ENCODE measurements at places on chromosomes 1 and 21. TPM values are rescaled to one million over a fixed set of nuclear protein-coding genes. Genes with fewer than 3 reads are reported as not detected.

PTGS2 gene
- total RNA-seq = not detected

IFI44 gene
- total RNA-seq = 186 TPM

SYCP1 gene
- total RNA-seq = not detected

TSPEAR gene
- total RNA-seq = not detected

PLEKHG5 gene
- total RNA-seq = 5.0 TPM

ARHGEF16 gene
- total RNA-seq = not detected

CD84 gene
- 66.8 TPM for total RNA-seq

FCER1G gene
- total RNA-seq = 18.9 TPM

MTARC1 gene
- not detected for total RNA-seq

NUDT4B gene
- total RNA-seq = not detected

ENO1 gene
- 2,428 TPM for total RNA-seq

DNA sequence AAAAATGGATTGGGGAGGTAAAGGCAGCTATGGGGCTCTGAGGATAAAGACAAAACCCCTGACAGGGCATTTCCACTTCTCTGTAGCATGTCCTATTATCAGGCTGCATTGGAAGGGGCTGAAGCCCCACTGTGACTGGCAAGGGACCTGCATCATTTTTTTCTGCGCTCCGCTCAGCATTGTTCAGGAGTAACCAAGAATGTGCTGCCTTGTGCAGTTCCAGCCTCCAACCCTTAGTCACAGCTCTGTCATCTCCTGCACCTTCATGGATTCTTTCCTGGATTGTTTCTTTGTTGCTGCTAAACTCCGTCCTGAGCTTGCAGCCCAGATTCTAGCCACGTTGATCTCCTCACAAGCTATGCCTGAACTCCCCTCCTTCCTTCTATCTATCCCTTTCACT is 37.4 kb downstream of the SERTAD4 start:
- H3K27me3 ChIP-seq = peaks cover 9% of the 10 kb centered on the region
- no peak overlapping the region for H3K4me3 ChIP-seq
- no peak for DNase-seq
- H3K4me1 ChIP-seq = no peaks in the 10 kb centered on the region
- no peak overlapping the region for H3K27ac ChIP-seq
- no peaks in the 10 kb centered on the region for H3K36me3 ChIP-seq

- no peak overlapping the region for H3K4me3 ChIP-seq
- H3K36me3 ChIP-seq = peaks cover 12% of the 10 kb centered on the region
- no peak overlapping the region for H3K27ac ChIP-seq
- no peak for DNase-seq
Measured at GRCh38 chr1:25477448-25478034, 46.8 kb downstream of the MACO1 start.

- no peak overlapping the region for H3K27ac ChIP-seq
- peaks cover 27% of the 10 kb centered on the region for H3K27me3 ChIP-seq
- peaks cover 18% of the 10 kb centered on the region for H3K4me1 ChIP-seq
- DNase-seq = no peak
- H3K4me3 ChIP-seq = no peak overlapping the region
Measured at GRCh38 chr1:58585581-58586151, 8.6 kb upstream of the TACSTD2 start.

DNA sequence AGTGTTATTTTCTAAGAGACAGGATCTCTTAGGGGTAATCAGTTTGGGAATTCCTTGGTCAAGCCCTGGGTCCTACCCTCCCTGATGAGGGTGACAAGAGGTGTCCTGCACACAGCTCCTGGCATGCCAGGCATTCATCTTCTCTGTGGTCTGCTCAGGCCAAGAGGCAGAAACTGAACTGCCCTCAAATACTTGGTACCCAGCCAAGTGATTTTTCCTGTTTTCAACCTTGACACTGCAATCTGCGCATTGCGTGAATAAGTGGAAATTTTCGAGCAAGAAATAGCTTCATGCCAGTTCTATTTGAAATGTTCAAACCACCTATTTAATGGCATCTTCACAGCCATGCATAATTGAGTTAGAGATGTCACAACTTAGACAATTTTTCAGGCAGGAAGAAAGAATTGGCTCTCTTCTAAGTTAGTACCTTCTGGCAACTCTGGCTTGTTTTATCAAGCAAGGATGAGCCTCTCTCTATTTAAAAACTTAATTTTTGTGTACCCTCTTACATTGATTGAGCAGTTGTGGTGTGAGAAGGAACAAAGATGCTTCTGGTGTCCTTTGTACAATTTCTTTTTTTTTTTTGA is 27.0 kb downstream of the DNM3 start:
- no peaks in the 10 kb centered on the region for H3K36me3 ChIP-seq
- H3K27ac ChIP-seq = no peak overlapping the region
- no peak for DNase-seq

GRCh38 chr1:6423321-6423999 is 1.1 kb upstream of the ESPN start:
- H3K36me3 ChIP-seq = no peaks in the 10 kb centered on the region
- DNase-seq = peak; percentile 76
- no peak overlapping the region for H3K27ac ChIP-seq
- H3K27me3 ChIP-seq = peaks cover 56% of the 10 kb centered on the region

- peaks cover 2% of the 10 kb centered on the region for H3K4me1 ChIP-seq
- H3K36me3 ChIP-seq = no peaks in the 10 kb centered on the region
- no peak for DNase-seq
- H3K4me3 ChIP-seq = no peak overlapping the region
- peaks cover 8% of the 10 kb centered on the region for H3K27me3 ChIP-seq
Measured at GRCh38 chr1:182244451-182244850, 147.1 kb downstream of the GLUL start.

- H3K27ac ChIP-seq = no peak within 1 kb of the TSS
- peaks cover 41% of the 10 kb centered on the region for H3K27me3 ChIP-seq
- DNase-seq = no peak
- no peak within 1 kb of the TSS for H3K4me3 ChIP-seq
- H3K4me1 ChIP-seq = peaks cover 4% of the 10 kb centered on the region
- H3K36me3 ChIP-seq = no peaks in the 10 kb centered on the region
Measured at GRCh38 chr1:119768778-119769177, at the start of gene HMGCS2. Gene HMGCS2 (minus strand): TSS chr1:119768905. CDS start chr1:119768844, 61 bp downstream.

DNA sequence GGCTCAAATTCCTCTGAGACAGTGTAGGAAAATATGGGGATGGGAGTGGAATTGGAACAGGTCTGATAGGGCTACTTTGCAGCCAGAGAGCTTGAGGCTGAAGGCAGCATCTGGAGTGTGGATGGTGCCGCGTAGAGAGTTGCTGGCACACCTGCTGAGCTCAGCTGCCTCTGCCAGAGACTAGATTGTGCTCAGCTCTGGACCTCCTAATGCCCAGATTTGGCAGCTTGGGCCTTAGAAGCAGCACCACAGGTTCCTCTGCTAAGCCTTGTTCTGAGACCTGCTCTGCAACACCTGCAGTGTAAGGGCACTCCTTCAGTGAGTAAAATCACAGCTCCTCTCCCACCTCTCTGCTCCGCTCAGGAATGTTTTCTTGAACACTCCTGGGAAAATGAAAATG is 23.3 kb downstream of the ACOT11 start:
- H3K27me3 ChIP-seq = no peaks in the 10 kb centered on the region
- H3K4me3 ChIP-seq = no peak overlapping the region
- H3K27ac ChIP-seq = peak overlapping the region; percentile 22
- peaks cover 10% of the 10 kb centered on the region for H3K4me1 ChIP-seq

DNA sequence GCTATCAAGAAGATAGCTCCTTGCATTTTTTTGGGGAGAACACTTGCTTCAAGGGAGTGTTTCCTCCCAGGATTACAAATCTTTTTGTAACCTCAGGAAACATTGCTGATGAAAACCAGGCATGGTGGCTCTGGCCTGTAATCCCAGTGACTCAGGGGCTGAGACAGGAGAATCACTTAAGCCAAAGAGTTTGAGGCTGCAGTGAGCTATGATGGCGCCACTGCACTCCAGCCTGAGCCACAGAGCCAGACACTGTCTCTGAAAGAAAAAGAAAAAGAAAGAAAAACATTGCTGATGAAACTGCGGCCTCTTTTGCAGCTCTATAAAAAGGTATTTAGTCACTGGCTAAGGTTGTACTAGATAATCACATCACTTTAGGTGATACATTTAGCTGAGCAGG is 7.3 kb downstream of the RNU1-2 start:
- H3K27me3 ChIP-seq = no peaks in the 10 kb centered on the region
- no peaks in the 10 kb centered on the region for H3K36me3 ChIP-seq
- H3K4me1 ChIP-seq = peaks cover 33% of the 10 kb centered on the region

- peak overlapping the region; percentile 96 for H3K4me3 ChIP-seq
- H3K27me3 ChIP-seq = no peaks in the 10 kb centered on the region
- H3K27ac ChIP-seq = no peak overlapping the region
- H3K36me3 ChIP-seq = peaks cover 11% of the 10 kb centered on the region
- no peak for DNase-seq
- H3K4me1 ChIP-seq = peaks cover 29% of the 10 kb centered on the region
Measured at GRCh38 chr1:155175281-155175926, 1.8 kb downstream of the TRIM46 start.

GRCh38 chr1:153888533-153888932 is 34.2 kb downstream of the GATAD2B start:
- peaks cover 16% of the 10 kb centered on the region for H3K36me3 ChIP-seq
- peak overlapping the region; percentile 59 for H3K27ac ChIP-seq
- DNase-seq = no peak

GRCh38 chr1:217191441-217191840 is 439.4 kb downstream of the GPATCH2 start:
- no peaks in the 10 kb centered on the region for H3K36me3 ChIP-seq
- H3K4me1 ChIP-seq = no peaks in the 10 kb centered on the region
- no peak for DNase-seq
- no peaks in the 10 kb centered on the region for H3K27me3 ChIP-seq
- H3K27ac ChIP-seq = no peak overlapping the region

DNA sequence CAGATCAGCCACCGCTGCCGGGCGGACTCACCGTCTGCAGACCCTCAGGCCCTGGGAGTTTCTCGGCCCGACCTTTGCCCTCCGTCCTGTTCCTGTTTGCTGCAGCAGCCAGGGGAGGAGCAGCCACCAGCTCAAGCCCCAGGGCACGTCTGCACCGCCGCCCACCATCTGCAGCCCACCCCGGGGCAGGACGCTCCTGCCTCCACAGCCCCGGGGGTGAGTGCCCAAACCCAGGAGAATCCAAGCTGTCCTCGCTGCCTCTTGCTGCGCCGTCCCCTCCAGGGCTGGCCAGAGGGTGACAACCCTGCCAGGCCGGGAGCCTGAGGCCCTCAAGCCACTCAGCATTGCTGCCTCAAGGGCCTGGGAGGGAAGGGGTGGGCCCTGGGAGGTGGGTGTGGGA is 1.2 kb upstream of the SLC25A34 start:
- no peaks in the 10 kb centered on the region for H3K4me1 ChIP-seq
- H3K27ac ChIP-seq = no peak overlapping the region
- H3K27me3 ChIP-seq = no peaks in the 10 kb centered on the region
- no peaks in the 10 kb centered on the region for H3K36me3 ChIP-seq

DNA sequence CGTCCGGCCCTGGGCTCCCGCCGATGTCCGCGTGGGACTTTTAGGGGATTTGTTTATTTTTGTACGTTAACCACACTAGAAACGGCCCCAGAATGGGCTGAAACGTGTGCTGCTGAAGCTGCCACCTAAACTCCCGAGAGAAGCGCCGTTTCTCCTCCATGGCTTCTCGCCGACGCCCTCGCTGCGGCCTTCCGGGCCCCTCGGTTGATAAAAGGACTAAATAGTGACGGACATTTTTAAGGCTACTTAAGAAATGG is 678 bp upstream of the PTTG1IP start:
- peak overlapping the region; percentile 96 for H3K27ac ChIP-seq
- H3K4me3 ChIP-seq = peak overlapping the region; percentile 93
- peaks cover 7% of the 10 kb centered on the region for H3K36me3 ChIP-seq
- no peak for DNase-seq

- H3K36me3 ChIP-seq = peaks cover 1% of the 10 kb centered on the region
- H3K27ac ChIP-seq = no peak overlapping the region
- no peak overlapping the region for H3K4me3 ChIP-seq
- no peaks in the 10 kb centered on the region for H3K4me1 ChIP-seq
- peaks cover 2% of the 10 kb centered on the region for H3K27me3 ChIP-seq
Measured at GRCh38 chr1:224897529-224898327, 31.7 kb upstream of the DNAH14 start.

GRCh38 chr1:63363014-63363413 is 4.4 kb upstream of the ALG6 start:
- peaks cover 6% of the 10 kb centered on the region for H3K4me1 ChIP-seq
- no peaks in the 10 kb centered on the region for H3K36me3 ChIP-seq
- peaks cover 17% of the 10 kb centered on the region for H3K27me3 ChIP-seq
- H3K27ac ChIP-seq = no peak overlapping the region
- no peak overlapping the region for H3K4me3 ChIP-seq

DNA sequence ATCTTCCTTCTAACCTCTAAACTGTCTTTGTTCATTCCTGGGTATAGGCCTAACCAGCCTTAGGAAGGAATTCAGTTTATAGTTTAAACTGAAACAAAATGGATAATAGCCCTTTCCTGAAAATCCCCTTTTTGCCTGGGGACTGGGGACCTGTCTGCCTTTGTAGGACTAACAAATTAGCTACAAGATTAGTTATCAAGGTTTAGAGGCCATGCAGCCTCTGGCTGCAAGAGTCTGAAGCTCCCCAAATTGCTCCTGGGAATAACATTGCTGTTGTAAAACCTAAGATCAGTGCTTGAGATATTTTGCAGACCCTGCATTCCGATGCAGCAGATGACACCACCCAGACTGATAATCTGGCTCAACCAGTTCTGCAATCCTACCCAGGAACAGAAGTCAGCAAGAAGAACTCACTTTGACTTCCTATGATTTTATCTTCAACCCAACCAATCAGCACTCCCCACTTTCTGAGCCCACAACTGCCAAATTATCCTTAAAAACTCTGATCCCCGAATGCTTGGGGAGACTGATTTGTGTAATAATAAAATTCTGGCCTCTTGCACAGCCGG is 96.6 kb upstream of the ETV3 start:
- H3K4me1 ChIP-seq = no peaks in the 10 kb centered on the region
- no peak overlapping the region for H3K27ac ChIP-seq
- H3K27me3 ChIP-seq = peaks cover 24% of the 10 kb centered on the region
- DNase-seq = no peak
- H3K4me3 ChIP-seq = no peak overlapping the region

- no peak overlapping the region for H3K27ac ChIP-seq
- no peaks in the 10 kb centered on the region for H3K36me3 ChIP-seq
- no peaks in the 10 kb centered on the region for H3K4me1 ChIP-seq
- H3K4me3 ChIP-seq = no peak overlapping the region
- peaks cover 7% of the 10 kb centered on the region for H3K27me3 ChIP-seq
Measured at GRCh38 chr1:209516771-209517680, 66.5 kb upstream of the CAMK1G start.

DNA sequence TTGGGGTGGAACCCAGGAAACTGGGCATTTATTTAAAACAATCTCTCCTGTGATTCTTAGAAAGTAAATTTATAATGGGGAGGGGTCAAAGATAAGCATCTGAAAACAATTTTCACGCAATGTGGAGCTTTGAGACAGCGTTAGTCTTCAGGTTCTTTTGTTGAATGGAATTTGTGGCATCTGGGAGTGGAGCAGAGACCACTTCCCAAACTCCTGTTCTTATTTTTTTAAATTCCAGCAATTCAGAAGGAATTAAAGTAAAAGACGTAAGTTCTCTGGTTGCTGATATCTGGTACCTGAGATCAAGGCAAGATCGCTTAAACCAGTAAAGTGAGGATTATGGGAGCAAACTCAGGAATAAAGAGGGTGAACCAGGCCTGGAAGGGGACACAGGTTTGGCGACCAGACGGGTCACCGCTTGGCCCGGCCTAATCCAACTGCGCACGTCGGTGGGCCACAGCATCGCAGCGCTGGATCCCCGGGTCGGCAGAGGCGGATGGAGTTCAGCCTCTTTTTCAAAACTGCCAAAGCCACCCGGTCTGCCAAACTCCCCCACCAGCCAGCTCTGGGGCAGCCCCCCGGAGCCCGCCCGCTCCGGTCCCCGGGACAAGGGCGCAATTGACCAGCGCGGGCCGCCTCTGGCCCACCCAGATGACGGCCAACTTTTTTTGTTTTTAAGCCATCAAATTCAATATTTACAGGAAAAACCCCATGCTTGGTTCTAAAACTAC is 754 bp upstream of the PDPN start:
- no peaks in the 10 kb centered on the region for H3K36me3 ChIP-seq
- no peaks in the 10 kb centered on the region for H3K4me1 ChIP-seq

Measured in activated naive CD8-positive, alpha-beta T cell treated with anti-CD3 and anti-CD28 coated beads, Interleukin-2, amount 10 ng/mL, durations not matched to agents 7 days and 5 days (primary cell).